Iris pigment epithelial cell (primary cell): ENCODE measurements at places on chromosomes 5 and 9.

- peak; percentile 62 for DNase-seq
These were observed 14.1 kb downstream of the TRIM7 start for GRCh38 chr5:181190711-181191525.

DNA sequence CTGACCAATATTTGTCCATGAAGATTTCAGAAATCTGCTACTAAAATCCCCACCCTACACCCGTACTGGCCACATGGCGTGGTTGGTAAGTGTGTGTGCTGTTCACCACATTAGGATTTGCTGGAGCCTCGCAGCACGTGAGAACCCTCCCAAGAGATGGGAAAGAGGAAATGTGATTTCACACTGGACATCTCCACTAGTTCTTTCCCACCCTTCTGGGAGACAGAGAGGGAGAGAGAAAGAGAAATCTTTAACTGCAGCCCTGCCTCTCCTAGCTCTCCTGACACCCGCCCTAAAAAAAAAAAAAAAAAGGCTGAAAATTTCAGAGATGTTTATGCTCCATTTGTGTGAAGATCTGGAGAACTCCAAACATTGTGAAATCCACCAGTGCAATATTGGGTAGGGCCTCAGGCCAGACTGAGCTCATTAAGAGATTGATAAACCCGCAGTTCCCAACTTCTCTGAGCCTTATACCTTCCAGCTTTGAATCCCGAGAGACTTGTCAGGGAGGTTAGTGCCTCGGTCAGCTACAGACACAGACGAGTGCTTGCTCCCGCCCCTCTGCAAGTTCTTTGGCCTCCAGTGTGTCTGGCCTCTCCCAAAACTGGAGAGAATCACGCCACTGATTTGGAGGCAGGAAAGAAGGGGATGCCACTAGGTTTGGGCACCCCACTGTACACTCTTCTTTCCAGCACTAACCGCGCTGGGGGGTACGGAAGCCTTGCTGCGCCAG lies 1.9 kb downstream of the SPRY4 start:
- no peak for DNase-seq

- no peak for DNase-seq
These were observed 41.9 kb upstream of the TESK1 start for GRCh38 chr9:35562895-35563780.

- peak; percentile 32 for DNase-seq
These were observed 32.6 kb downstream of the ADAMTS2 start for GRCh38 chr5:179312557-179313235.

GRCh38 chr5:132773114-132773513 lies 3.9 kb downstream of the SEPTIN8 start:
- no peak for DNase-seq

- DNase-seq = no peak
These were observed 186.2 kb downstream of the DRD1 start for GRCh38 chr5:175257847-175258194.

DNA sequence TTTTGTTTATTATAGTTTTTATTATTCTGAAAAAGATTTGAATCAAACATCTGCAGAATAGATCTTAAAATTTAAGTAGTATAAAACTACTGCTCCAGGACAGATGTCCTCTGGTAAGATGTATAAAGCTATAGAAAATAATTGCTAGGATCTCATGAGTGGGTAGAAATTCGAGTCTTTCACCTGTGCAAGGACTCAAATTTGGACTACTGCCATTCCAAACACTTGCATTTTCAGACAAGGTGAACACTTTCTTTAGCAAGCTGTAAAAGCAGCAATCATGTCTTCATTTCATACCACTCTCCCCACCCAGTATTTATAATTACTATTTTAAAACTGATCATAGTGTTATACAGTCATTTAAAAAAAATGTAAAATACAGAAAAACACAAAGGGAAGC lies 20.7 kb downstream of the SKP2 start:
- no peak for DNase-seq

DNA sequence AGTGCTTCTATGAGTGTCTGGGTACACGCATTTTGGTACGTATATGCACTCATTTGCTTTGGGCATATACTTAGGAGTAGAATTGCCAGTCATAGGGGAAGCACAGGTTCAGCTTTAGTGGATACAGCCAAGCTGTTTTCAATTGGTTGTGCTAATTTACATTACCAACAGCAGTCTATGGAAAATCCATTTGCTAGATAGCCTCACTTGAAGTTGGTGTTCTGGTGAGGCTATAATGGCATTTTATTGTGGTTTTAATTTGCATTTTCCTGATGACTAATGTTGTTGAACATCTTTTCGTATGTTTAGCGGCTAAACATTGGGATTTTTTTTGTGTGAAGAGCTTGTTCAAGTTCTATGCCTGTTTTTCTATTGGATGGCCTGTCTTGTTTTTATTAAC lies 76.8 kb upstream of the ANKH start:
- no peak for DNase-seq

- DNase-seq = no peak
These were observed 6.8 kb upstream of the IRX4 start for GRCh38 chr5:1889321-1890065.

GRCh38 chr9:73042155-73042554 lies 89.3 kb upstream of the ALDH1A1 start:
- DNase-seq = peak; percentile 66

- no peak for DNase-seq
These were observed 112.9 kb downstream of the ST8SIA4 start for GRCh38 chr5:100790170-100790665.

DNA sequence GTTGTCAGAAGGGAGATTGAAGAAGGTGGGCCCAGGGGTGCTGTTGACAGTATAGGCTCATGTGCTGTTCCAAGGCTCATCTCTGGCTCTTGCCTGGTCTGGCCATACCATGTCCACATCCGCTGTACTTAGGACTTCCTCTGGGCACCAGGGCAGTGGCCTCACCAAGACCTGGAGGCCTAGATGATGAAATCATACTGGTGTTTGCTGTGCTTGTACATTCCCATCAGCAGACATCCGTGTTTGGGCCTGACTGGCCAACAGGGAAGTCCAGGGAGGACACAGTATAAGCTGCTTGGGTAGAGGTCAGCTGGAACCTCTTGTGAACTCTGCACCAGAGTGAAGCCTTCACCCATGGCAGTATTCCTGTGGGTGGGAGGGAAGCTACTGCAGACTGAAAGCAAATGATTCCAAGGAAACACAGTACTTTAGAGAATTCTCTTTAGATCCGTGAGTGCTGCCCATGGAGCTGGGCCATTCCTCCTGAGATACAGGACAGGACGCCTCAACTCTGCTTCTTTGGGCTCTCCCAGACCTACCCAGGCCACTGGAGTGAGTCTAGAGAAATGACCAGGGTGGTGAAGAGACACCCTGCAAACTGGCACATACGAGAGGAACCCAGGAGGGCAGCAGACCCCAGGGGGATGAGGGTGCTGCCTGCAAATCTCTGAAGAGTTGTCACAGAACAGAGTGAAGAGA lies 22.5 kb downstream of the POLR1E start:
- peak; percentile 39 for DNase-seq

- no peak for DNase-seq
These were observed 37.9 kb downstream of the GEMIN5 start for GRCh38 chr5:154900066-154900465.

- no peak for DNase-seq
These were observed 379.8 kb downstream of the SPOCK1 start for GRCh38 chr5:137119321-137119720.
